ENCODE measurements at places on chromosomes 13 and 19.

DNA sequence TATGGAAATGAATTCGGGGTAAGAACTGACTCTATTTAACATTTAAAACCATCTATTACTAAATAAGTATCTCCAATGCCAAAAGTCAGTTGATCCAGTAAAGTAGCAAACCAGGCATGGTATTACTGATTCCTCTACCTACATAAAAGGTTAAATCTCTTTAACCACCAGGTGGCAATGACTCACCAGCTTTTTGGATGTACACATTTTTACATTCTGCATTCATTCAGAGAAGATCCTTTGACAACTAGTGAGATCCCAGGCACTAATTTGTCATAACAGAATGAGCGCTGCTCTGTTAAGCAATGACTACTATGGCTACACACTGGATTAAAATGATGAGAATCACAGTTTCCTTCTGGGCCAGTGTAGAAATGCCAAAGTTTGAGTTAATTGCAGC is 329.8 kb upstream of the GPC6 start:
- no peak for DNase-seq

GRCh38 chr19:30089086-30089665 is 147.1 kb downstream of the URI1 start:
- no peak for DNase-seq

- DNase-seq, result no peak
These were observed 20.8 kb downstream of the PLEKHJ1 start for GRCh38 chr19:2215281-2215751.

GRCh38 chr13:113152984-113153809 is 5.3 kb upstream of the PROZ start:
- DNase-seq, result no peak

GRCh38 chr13:44561351-44561750 is 14.8 kb downstream of the TSC22D1 start:
- no peak for DNase-seq

- DNase-seq, result no peak
These were observed 17.3 kb upstream of the AKT2 start for GRCh38 chr19:40302224-40303011.

- no peak for DNase-seq
These were observed 332.2 kb upstream of the SGCG start for GRCh38 chr13:22848539-22849052.

- no peak for DNase-seq
These were observed 61.1 kb upstream of the TPM4 start for GRCh38 chr19:16014923-16015804.

DNA sequence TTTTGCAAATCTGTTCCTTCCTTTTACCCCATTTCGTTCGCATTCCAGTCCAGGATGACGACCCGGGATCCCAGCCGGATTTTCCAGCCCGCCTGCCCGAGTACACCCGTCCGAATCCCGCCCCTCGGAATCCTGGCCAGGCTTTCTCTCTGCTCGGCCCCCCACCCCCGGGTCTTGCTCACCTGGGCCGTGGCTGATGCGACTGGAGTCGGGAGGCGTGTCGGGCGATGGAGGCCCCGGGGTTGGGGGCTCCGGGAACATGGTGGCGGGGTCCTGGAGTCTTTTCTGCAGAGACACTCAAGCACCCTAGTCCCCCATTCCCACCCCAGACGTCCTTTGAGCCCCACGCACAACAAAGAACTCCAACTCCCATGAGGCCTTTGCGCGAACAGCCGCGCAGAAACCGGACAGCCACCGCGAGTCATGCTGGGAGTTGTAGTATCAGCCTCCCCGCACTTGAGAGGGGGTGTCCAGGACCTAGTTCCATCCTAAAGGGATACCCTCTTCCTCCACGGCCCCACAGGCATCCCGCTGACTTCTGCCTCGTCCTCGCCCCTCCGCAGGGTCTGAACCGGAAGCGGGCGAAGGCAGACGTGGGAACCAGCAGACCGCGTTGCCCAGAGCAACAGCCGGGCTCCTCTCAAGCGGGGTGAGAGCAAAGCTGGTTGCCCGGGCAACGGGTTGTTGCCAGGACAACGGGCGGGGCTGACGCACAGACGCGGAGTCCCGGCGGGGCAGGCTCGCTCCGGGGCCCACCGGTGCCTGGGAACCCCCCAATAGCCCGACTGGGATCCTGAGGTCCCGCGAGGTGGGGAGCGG is 1.1 kb downstream of the SYT5 start:
- peak; percentile 100 for DNase-seq

DNA sequence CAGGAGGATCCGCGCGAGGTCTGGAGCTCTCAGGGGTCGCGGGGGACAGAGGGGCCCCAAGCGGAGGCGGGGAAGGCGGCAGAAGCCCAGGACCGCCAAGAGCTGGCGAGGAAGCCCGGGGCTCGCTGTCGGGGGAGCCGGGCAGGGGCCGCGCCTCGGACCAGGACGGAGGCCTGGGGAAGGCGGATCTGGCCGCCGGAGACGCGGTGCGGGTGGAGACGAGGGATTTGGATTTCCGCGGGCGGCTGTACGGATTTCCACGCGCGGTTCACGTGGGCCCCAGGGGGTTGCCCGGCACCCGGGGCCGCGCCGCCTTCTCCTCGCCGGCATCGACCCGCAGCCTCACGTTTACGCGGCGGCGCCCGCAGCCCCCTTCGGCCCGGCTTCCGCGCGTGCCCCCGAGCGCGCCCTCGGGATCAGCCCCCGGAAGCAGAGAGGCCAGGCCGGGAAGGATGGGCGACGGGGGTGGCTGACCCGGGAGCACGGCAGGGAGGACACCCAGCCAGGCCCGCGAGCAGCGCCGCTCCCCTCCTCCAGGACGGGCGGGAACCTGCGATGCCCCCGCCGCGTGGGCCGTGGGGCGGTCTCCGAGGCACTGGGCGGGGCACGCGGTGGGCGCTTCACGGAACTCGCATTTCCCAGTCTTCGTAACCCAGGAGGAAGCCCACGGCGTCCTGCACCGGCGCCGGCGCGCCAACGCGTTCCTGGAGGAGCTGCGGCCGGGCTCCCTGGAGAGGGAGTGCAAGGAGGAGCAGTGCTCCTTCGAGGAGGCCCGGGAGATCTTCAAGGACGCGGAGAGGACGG is 4.7 kb downstream of the F7 start:
- no peak for DNase-seq

DNA sequence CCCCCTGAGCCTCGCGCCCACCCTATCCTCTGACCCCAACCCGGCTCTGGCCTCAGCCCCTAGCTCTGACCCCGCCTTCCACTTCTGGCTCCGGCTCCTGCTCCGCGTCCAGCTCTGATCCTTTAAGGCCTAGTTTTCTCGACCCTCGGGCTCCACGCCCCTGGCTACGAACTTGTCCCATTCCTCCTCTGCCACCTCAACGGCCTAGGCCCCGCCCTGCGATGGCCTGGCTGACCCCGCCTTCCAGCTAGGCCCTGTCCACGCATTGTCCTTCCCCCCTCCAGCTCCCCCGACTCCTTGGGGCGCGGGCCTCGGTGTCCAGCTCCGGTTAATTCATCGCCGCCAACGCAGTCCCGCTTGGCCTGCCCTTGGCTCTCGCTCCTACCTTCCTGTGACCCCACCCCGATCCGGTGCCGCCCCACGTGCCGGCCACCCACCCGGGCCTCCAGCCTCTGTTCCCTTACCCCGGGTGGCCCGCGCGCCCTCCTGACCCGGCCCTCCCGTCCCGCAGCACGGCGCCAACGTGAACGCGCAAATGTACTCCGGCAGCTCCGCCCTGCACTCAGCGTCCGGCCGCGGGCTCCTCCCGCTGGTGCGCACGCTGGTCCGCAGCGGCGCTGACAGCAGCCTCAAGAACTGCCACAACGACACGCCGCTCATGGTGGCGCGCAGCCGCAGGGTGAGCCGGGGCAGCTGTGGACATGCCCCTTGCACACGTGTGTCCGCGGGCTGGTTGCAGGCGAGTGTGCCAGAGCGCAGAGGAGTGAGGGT is 9.4 kb downstream of the BCL3 start:
- DNase-seq, result peak; percentile 30

GRCh38 chr19:39403331-39404312 is 3.0 kb upstream of the ZFP36 start:
- peak; percentile 89 for DNase-seq

GRCh38 chr19:55116232-55116858 is 1.1 kb downstream of the PPP1R12C start:
- peak; percentile 88 for DNase-seq

Data from NCI-H2227 treated with DMSO at 0.1 percent for 48 hours (cell line).